Astrocyte of the cerebellum (primary cell): ENCODE measurements at places on chromosomes 1 and 21.

GRCh38 chr1:149936992-149937705 lies 470 bp upstream of the MTMR11 start:
- DNase-seq, result no peak

DNA sequence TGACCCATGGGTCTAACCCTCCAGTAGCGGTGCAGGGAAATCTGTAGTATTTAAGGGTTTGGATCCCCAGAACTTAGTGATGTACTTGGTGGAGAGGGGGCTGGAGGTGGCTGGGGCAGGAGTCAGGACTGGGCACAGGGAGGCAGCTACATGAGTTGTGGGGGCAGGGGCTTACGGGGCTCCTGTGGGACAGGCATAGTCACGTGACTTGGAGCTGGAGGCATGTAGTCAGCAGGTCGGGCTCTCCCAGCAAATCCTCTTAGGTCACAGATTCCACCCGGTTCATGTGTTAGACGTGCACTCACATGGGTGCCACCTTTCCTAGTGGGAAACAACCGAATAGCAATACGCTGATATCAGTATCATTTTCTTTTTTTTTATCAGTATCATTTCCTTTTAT lies 112.1 kb downstream of the PCP4 start:
- no peak for DNase-seq

DNA sequence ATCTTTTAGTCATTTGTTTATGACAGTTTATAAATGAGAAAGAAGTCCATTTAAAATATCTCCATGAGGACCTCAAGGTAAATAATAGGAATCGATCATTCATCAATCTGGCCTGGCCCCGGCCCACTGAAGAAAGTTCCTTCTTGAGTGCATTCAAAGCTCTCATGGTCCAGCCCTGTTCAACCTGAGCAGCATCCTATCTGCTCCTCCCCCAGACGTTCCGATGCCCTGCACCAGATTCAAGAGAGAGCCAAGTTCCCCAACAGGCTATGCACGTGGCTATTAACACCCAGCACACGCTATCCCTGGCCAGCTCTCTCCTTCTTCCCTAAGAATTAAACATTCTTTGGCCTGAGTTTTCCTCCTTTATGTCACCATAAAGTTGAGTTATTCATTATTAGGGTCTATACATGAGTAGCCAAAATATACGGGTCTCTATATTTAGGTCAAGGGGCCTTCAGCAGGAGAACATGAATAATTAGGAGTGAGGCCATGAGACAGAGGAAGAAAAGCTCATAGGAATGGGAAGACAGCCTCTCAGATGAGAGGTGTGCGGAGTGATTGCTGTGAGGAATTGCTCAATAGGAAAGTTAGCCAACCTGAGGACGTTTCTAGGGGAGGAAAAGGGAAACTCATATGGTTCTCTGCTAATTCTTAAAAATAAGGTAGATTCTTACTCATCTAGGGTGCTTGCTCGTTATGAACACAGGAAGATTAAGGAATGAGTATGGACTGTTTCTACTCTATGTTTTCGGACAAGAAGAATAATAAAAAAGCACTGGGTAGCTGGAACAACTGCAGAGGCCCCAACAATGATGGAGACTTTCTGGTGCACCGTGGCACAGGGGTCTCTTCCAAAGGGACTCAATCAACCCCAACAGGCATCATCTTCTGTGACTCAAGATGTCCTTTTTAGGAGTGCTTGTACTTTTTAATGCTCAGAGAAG lies 23.6 kb downstream of the RUNX1 start:
- no peak for DNase-seq

GRCh38 chr1:96520579-96520947 lies 201.0 kb upstream of the PTBP2 start:
- DNase-seq, result no peak

- DNase-seq, result no peak
Measured at GRCh38 chr1:221669441-221669840, 72.4 kb downstream of the DUSP10 start.
